ENCODE measurements at places on chromosomes 5 and 9.

DNA sequence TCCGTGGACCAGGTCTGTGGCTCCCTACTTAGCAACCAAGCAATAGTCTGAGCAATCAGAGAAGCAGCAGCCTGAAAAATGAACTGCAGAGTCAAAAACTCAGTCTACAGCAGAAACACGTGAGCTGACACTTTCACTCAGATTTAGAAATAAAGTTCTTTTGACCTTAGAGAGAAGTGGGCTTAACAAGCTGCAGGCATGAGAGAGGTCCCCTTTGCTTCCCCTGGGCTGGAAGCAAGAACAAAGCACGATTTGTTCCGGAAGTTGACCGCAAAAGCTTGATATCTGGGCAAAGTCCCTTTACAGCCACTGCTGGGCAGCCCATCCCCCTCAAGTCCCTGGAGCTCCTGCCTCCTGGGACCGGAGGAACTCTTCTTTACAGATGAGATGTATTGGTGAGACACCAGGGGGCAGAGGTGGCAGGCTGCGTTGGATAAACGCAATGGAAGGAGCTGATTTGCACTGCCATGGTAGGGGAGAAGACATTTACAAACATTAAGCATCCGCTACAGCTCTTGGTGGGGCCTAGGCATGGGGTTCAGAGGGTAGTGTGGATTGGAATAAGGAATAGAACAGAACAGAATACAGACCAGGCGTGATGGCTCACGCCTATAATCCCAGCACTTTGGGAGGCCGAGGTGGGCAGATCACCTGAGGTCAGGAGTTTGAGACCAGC lies 5.8 kb upstream of the SOWAHA start:
- DNase-seq: no peak

DNA sequence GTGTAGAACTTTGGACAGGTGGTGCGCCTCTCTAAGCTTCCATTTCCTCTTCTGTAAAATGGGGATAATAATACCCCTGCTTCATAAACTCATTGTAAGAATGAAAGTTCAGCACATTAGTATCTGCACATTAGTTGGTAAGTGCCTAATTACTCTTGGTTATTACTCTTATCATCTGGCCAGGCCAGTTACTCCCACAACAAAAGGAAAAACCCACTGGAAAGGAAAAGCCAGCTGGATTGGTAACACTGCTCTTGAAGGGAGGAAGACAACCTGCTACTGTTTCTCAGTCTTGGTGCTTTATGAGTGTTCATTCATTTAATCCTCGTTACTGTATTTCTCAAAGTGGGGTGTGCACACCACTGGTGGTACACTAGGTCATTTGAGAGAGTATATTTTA lies 251.4 kb downstream of the ARHGAP26 start:
- DNase-seq: no peak

DNA sequence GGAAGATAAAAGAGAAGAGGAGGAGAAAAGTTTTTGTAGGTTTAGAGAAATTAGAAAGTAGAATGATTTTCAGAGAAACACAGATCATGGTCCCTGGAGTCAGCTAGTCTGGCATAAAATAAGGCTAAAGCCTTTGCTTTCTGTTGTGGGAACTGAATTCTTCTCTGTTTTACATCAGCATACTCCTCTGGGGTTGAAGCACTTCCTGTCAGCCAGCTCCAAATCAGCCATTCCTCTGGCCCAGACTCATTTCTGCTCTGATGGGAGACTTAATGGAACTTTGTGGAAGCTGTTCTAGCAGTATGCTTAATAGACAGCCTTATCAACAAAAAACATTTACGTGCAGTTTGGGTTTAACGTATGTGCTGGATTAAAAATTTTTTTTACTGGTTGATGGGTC lies 143.2 kb downstream of the HMHB1 start:
- DNase-seq: no peak

GRCh38 chr5:122933956-122934355 lies 88.5 kb downstream of the SNX24 start:
- DNase-seq: no peak

DNA sequence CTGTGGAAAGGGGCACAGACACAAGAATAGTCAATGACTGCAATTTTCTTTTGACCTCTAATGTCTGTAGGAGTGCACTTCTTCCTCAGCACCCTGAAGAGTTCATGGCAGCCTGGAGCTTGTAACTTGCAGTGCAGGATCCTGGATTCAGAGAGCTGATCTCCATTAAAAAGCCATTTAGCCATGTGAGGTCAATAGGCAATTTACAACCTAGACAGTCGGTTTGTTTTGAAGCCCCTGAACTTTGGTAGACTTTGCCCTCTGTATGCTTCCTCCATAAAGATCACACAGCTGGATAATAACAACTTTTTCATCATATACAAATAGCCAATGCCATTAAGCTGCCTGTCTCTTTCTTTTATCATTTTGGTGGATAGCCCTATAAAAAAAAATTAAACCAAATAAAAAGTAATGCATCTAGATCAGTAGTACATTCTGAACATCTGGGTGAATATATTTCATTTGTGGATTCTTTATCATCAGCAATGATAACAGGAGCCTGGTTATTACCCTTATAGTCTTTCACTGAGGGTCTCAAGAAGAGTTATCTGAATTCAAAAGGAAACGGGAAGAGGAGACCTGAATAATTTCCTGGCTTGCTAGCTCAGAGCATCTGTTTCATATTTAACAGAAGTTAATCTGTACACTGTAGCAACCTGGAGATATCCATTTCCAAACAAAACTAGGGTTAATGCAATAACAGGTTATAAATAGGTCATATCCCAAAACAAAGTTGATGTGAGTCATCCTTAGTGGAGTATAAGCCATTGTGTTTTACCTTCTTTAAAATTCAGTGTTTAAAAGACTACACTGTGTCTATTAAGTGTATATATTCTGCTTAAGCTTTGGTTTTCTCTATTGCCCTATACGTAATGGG lies 193.8 kb upstream of the ACTBL2 start:
- no peak for DNase-seq

DNA sequence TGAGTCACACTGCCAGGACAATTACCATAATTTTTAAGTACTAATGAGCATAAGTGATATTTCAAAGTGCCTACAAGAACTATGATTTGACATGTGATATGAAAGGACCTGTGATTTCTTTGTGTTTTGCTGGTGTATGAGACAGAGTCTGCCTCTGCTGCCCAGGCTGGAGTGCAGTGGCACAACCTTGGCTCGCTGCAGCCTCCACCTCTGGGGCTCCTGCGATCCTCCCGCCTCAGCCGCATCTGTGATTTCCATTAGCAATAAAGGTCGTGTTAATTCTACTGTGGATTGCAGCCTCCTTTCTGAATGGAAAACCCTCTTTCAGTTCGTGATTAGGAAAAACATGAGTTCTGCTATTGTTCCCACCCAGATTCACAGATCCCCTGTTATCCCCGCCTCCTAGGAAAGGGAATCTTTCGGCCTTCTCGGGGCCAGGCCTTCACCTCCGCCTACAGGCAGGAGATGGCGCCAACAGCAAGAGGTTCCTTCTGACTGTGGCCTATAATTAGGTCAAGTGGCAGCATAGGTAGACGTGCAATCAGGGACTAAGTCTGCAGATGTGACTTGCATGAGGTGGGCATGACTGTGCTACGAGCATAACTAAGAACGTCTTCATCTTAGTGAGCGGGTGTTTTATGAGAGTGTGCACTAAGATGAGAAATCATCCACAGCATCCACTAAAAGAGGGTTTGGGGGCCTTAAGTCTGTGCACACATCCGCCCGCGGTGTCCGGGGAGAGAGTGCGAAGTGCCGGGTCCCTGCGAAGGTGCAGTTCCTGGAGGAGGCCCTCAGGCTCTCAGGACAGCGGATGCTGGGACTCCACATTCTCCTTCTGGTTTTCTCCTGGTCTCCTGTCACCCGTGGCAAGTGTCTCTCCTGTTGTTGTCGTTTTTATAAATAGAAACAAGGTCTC lies 23.1 kb downstream of the TRIM7 start:
- DNase-seq: no peak

- no peak for DNase-seq
Measured at GRCh38 chr9:109439378-109440116, 58.6 kb downstream of the PTPN3 start.
